ENCODE measurements at places on chromosomes 2 and 18.

DNA sequence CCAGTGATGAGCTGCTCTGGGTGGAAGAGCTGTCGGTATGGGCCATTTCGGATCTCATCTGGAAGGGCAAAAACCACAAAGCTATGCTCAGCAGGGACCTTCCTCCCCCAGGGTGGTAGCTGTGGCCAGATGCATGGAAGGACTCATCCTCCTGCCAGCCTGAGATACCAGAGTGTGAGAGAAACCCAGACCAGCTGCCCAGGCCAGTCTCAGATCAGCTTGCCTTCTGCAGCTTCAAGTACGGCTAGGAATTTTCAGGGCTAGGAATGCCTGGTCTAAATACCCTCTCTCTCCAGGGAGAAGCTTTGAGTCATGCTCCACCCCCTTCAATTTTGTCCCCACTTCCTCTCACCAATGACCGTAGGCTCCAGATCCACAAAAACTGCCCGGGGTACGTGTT is 1.4 kb upstream of the TUBA4B start:
- no peak for DNase-seq

GRCh38 chr2:190235101-190235500 is 84.5 kb downstream of the HIBCH start:
- no peak for DNase-seq

DNA sequence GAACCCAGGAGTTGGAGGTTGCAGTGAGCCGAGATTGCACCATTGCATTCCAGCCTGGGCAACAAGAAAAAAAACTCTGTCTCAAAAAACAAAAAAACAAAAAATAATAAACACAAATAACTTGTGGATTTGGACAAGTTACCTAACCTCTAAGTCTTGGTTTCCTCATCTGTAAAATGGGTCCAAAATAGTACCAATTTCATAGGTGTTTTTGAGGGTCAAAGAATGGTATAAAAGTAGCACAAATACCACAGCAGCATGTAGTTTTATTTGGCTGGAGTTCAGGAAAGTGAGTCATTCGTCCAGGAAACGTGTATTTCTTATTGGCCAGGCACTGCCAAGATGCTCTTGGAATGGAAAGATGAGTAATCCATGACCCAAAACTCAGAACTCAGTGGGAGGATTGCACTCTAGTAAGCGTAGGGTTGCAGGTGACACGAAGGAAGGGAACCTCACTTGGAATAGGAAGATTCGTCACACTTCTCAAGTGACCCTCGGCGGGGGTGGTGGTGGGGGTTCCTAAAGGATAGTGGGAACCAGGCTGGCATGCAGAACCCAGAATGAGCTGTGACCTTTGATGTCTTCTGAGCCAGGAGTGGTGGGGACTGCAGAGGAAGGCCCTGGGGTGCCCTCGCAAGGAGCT is 24.4 kb downstream of the GRHL1 start:
- no peak for DNase-seq

DNA sequence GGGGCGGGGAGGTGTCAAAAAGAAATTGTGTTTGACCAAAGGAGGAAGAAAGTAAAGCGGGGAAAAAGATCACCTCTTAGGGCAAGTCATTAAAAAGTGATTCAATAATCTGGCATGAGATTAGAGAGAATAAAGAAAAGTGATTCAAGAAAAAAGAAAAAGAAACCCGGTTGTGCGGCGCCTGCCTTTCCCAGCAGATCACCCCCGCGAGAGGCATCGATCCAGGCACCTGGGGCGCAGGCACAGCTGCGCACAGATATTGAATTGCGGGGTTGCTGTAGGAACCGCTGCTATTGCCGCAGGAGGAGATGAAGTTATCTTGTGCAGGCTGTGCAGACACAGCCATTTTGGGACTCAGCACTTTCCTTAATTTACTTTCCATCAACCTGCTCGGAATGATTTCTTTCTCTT is 71.2 kb downstream of the PLB1 start:
- no peak for DNase-seq

GRCh38 chr2:239180526-239181073 is 220.2 kb downstream of the HDAC4 start:
- no peak for DNase-seq

- DNase-seq = no peak
Observed at GRCh38 chr2:10119601-10120157, 2.9 kb upstream of the RRM2 start.

DNA sequence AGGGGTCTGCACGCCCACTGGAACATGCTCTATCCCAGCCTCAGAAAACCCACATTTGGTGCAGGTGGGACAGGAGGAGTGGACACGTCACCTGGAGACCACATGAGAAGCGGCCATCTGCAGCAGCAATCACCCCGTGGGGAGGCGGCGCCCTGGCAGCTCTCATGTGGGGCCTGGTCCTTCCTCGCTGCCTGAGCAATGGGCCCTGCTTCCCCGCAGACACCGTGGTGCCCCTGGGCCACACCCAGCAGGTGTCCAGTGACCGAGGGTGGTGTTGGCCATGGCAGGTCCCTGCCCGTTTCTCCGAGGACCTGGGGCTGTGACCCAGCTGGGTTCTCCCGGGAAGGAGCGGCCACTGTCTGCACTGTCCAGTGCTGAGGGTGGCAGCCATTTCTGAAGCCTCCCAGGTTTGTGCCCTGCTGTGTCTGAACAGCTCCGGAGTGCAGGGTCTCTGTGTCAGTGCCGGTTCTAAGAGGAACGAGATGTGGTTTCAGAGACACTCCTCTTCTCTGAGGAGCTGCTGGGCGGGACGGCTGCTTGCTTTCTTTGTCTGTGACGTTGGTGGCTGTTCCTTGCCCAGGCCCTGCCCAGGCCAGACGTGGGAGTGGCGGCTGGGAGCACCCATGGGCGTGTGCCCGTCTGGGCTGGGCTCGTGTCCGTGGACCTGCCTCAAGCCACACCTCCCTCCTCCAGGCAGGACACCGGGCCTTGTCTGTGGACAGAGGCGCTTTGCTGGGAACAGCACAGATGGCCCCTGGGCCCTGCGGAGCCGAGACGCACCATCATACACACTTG is 44.8 kb downstream of the NFATC1 start:
- no peak for DNase-seq

GRCh38 chr2:202635428-202636212 is 851 bp downstream of the FAM117B start:
- DNase-seq = peak; percentile 75

- no peak for DNase-seq
Observed at GRCh38 chr2:96114903-96115581, 1.3 kb downstream of the ADRA2B start.

DNA sequence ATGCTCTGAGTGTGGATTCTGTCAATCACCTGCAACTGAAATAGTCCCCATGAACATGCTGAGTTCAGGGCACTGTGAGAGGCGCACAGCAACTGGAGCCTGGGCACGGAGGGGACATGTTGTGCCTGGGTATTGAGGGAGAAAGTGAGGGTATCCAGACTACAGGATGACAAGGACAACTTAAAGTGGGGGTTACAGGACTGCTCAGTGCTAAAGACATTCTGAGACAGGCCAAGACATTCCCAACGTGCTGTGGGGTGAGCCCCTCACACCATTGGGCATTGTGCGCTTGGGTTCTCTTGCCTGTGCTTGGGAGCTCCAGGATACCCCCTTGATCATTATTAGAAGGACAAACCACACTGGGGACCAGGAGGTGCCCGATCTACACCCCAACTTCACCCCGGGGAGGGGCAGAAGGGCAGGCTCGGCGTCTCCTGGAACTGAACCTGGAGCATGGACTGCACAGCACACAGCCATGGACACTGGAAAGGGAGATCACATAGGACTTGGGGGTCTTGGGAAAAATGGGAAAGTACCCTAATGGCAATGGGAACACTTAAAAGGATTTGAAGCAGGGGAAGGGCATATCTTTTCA is 72.5 kb upstream of the HDAC4 start:
- no peak for DNase-seq

- DNase-seq = no peak
Observed at GRCh38 chr2:151728804-151729414, 5.4 kb downstream of the NEB start.

DNA sequence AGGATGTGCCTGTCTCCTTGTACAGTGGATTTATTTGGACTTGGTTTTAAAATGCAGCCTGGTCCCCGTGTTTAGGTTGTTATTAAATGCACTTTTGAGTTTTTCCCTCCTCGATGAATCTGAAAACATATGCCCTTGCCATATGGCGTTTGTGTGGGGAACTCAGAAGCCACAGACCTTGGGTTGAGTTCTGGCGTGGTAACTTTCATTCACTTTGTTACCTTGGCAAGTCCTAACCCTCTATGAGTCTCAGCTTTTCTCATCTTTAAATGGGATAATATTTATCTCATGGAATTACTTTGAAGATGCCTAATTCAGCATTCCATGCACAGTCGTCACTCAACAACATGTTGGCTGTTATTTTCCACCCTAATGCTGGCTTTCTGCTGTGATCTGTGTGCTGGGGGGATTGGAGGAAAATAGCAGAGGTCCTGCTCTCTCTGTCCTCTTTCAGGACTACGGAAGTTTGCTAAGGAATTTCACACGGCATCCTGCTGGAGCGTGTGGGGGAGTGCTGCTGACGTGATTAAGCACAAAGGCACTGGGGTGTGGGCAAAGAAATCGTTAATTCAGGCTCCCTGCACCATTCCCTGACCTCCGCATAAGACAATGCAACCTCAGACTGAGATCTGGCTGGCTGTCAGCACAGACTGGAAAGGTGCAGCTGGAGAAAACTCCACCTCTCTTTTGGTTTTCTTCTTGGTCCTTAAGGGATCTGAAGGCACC is 61.7 kb downstream of the LDLRAD4 start:
- no peak for DNase-seq

- no peak for DNase-seq
Observed at GRCh38 chr2:239725551-239725890, 299.6 kb downstream of the NDUFA10 start.

- DNase-seq = no peak
Observed at GRCh38 chr2:190156530-190157212, 94.1 kb upstream of the MSTN start.

- DNase-seq = no peak
Observed at GRCh38 chr2:16349811-16350210, 315.8 kb downstream of the CYRIA start.

GRCh38 chr2:31401580-31401979 is 13.0 kb downstream of the XDH start:
- DNase-seq = no peak

- DNase-seq = no peak
Observed at GRCh38 chr2:8169443-8169842, 512.4 kb upstream of the ID2 start.

- DNase-seq = no peak
Observed at GRCh38 chr2:61906186-61906470, 654 bp downstream of the COMMD1 start.

GRCh38 chr18:61738042-61738441 is 154.8 kb downstream of the RNF152 start:
- no peak for DNase-seq

DNA sequence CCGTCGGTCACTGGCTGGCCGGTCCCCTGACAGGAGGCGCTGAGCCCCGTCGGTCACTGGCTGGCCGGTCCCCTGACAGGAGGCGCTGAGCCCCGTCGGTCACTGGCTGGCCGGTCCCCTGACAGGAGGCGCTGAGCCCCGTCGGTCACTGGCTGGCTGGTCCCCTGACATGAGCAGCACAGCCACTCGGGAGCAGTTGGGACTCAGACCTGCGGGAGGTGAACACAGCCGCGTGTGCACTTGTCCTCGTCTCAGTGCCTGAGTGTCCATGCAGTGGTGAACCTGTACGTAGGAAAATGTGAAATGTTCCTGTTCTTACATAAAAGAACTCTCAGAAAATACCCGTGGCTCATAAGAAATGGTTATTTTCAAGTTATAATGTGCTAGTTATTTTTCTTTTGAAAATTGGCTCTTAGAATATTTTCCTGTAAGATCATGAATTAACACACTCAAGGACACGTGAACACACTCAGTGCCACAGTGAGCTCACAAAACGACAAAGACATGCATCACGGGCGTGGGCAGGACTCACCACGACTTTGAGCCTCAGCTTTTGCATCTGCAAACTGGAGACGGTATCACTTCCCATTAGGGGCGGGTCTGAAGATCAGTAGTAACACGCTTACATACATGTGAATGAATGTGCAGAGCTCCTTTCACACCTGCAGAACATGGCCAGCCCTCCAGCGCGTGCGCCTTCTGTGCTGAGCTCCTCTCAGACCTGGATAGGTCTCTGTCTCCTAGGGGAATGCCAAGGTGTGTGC is 21.1 kb upstream of the NFATC1 start:
- no peak for DNase-seq

GRCh38 chr2:3348767-3349166 is 28.9 kb downstream of the EIPR1 start:
- no peak for DNase-seq

DNA sequence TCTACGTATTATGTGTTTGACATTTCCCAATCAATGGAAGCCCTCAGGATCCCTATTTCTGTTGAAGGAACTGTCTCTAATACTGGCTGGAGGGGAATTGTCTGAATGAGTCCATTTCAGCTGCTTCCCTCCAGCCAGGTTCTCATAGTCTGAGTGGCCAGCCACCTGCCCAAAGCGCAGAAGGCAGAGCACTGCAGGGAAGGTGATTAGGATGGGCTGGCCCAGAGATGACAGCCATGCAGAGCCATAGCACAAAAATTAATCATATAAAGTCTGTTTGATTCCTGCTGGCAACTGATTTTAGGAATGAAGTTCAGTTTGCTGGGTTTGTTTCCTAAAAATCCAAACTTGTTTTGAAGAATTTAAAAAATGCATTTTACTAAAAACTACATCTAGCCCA is 327.1 kb downstream of the ETAA1 start:
- no peak for DNase-seq

- DNase-seq = no peak
Observed at GRCh38 chr2:29808321-29808720, 113.1 kb downstream of the ALK start.

- no peak for DNase-seq
Observed at GRCh38 chr2:120879431-120880295, 144.0 kb downstream of the GLI2 start.

GRCh38 chr2:103902347-103902746 is 951.6 kb upstream of the POU3F3 start:
- DNase-seq = no peak

GRCh38 chr18:58338961-58339592 is 289.8 kb downstream of the ALPK2 start:
- no peak for DNase-seq

DNA sequence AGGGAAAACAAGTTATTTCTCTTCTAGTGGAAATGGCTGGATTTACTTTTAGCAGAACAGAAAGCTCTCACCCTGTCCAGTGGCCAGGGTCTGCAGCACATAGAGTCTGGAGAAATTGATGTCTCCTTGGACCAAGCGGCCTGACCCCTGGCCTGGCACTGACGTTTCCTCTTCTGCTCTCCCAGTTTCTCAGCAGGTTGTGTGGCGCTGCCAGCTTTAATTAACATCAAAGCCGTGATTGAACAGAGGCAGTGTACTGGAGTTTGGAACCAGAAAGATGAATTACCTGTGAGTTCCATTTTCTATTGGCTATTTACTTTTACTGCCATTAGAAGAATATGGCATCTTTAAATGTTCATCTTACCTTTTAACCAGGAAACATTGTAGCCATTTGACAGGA is 20.9 kb downstream of the CD8A start:
- no peak for DNase-seq
